ENCODE measurements at places on chromosomes 13 and 19.

DNA sequence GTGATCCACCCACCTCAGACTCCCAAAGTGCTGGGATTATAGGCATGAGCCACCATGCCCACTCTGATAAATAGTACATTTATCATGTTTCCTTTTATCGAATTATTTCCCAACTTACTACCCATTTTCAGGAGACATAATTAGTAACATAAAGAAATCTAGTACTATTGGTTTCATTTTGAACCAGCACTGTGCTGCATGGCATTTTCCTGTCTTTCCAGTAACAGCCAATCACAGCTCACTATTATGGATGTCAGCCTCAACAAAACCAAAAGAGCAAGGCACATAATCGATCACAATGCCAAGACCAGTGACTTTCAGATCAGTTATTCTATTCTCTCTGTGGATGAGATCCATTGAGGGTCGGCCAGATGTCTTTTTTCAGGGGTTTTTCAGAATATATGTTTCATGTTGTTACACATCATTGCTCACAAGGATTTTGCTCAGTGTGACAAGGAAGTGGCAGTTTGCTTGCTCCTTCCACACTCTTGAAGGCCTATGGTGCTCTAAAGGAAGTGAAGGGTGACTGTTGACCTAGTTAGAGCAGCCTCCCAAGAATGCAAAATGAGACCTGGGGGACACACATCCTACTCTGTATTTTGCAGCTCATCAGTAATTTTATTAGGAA lies 233.4 kb downstream of the KCNRG start:
- no peak for DNase-seq

DNA sequence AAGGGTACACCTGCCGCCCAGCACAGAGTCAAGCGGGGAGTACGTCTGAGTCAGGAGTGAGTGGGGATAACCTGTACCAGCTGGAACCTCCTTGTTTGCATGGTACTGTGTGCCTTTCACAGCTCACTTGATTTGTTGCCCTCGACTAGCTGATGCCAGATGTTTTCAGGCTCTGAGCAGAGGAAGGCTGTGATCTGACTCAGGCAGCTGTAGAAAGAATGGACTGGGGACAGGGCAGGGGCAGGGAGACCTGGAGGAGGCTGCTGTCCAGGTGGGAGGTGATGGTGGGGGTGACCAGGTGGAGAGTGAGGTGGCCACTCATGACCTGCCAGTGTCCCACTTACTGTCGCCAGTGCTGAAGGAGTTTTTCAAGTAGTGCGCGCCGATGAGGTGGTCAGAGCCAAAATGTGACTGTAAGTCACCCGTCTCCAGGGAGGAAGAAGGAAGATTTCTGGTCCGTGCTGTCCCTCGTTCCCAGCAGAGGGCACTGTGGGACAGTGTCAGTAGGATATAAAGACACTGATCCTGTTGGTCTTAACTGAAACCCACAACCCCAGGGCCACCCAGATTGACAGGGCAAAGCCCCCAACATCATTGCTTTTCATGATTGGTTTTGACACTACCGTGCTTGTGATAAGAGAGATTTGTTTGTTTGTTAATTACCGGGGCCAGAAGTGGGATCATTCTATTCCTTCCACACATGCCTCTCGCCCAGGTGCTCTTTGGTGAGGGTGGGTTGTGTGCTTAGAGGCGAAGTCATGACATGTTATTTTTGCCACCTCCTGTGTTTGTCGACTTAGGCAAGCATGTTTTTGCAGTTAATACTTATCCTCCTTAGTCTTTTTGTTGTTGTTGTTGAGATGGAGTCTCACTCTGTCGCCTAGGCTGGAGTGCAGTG lies 128.4 kb downstream of the DPF1 start:
- peak; percentile 72 for DNase-seq

DNA sequence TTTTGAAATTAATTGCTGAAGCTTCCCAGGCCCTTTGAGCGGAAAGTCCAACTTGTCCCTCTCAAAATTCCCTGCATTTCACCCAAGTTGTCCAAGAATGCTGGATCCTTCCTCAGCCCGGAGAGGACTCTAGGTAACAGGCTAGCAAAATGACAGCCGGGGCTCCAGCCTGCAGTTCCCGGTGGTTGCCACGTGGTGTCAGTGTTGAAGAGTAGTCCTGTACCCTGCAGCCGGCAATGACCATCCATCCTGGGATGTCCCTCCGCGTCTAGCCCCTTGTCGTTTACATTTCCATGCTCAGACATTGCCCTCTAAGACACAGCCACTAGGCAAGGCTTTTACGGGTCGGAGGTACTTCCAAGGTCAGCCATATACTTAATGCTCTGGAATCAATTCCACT lies 31.4 kb upstream of the MTIF3 start:
- DNase-seq = no peak

DNA sequence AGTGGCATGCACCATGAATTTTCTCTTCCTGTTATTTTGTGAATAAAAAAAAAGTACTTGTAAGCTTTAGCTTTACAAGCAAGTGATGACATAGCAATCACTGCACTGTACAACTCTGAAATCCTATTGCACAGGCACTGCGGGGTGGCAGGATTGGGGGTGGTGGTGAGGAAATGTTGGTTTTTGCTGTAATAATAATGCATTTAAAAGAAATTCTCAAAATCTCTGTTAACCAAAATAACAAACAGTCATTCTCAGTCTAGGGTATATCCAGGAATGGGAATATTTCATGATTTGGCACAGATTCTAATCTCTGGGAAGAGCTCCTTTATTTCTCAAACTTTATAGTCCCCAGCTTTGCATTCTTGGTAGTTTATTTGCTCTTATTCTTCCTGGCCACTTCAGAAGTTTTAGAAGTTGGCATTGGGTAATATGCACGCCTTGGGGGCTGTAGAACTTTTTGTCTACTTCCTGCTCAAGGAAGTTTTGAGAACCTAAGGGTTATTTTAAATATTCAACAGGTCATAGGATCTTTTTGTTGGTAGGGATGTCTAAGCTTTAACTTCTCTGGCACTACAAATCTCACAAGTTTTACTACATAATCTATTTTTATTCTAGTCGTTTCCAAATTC lies 353.0 kb upstream of the KLF12 start:
- DNase-seq = no peak

DNA sequence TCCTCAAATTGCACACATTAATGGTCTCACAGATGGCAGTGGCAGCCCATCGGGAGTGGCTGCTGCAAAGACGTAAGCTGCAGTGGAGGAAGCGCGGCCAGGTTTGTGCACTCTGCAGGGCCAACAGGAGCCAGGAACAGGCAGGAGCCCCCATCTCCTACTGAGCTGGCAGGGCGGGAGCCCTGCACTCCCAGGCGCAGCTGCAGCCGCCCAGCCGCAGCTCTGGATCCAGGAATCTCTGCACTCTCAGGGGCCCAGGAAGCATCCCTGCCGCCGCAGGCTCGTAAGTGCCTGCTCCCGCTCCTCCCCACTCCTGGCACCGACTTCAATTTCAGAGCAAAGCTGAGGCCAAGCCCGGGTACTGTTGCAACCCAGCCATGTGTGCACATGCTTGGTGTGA lies 37.5 kb downstream of the ANKRD27 start:
- DNase-seq = no peak

Measured in left cardiac atrium (tissue), 4 donors.